ENCODE measurements at places on chromosomes 12 and 14.
A peak's percentile ranks its signal among the peaks of the same experiment; 100 is the strongest.

DNA sequence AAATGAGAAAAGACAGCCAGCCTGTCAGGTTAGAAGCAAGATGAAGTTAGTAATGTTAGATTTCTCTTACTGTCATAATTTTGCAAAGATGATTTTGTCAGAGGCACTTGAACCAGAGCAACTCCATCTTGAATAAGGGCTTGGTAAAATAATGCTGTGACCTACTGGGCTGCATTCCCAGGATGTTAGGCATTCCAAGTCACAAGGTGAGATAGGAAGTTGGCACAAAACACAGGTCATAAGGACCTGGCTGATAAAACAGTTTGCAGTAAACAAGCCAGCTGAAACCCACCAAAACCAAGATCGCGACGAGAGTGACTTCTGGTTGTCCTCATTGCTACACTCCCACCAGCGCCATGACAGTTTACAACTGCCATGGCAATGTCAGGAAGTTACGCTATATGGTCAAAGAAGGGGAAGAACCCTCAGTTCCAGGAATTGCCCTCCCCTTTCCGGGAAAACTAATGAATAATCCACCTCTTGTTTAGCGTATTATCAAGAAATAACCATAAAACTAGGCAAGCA, 1313.5 kb upstream of the TMEM132C start:
- no peak for DNase-seq

DNA sequence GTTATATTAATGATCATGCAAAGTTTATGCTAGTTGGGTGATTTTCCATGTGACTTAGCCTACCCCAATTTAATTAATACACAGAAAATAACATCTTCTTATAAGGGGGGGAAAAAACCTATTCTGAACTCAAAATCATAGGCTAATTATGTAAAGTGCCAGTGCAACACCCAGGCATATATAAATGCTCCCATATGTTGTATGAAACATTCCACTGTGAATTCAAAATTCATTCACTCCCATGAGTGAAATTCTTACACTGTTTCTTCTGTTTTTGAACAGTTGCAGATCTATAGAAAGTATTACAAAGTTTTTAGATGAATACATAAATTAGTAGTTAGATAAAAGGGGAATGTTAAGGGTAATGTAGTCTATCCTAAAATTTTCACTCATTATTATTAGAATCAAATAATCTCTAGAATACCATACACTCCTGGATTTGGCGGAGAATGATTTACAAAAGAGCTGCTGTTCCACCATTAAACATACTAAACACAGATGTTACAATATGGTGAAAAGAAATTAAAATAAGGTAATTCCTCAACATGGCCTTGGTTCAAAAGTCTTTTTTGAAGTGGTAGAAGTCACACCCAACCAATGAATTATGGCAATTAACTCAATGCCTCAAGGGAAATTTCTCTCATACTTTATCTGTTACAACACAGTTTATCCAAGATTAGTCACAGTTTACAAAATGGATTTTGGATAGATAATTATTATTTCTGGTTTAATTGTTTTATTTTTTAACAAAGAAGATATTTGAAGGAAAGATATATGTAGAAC, 454.1 kb upstream of the FLRT2 start:
- DNase-seq: no peak

GRCh38 chr12:51390457-51390856, 749 bp downstream of the GALNT6 start:
- DNase-seq: no peak

DNA sequence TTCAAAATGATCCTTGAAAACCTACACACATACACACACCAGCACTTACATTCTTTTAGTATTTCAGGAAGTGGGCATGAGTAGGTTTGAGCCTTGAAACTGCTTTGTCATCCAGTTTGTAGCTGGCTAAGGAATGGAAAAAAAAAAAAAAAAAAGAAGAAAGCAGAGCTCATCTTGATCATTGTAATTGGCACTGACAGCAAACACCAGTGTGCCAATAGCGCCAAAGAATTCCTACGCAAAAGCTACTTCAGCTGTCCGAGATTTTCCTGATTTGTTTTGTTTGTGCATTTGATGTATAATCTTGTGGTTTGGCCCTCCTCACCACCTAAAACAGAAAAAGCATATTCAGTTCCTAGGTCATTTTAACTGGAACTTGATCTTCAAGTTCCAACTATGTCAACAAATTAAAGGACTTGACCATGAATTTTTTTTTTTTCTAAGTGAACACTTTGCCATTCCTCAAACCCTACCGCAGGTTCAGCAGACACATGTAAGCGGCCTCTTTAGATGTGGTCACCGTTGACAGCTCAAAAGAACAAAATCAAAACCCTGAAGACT, 57.3 kb downstream of the FLRT2 start:
- DNase-seq: peak; percentile 63

- no peak for DNase-seq
Observed at GRCh38 chr14:55051165-55051422, 353 bp upstream of the MAPK1IP1L start.

DNA sequence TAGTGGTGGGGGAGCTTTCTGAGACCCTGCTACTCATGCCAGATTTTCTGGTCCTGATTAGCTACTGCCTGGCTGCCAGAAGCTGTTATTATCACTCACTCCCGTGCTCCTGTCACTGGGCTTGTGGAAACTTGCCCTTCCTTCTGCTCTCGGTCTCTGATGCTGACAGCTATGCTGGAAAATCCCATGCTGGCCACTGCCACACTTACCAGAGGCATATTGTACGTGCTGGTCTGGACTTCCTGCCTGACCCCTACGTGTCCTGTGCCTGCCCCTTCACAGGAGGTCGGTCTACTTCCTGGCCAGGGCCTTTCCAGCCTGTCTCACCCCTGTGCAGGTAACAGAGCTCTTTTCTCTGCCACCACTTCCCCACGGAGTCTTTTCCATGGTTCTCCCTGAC, 149.4 kb upstream of the PLEKHG7 start:
- DNase-seq: no peak

GRCh38 chr12:18430425-18431048, 169.2 kb downstream of the PIK3C2G start:
- DNase-seq: no peak

DNA sequence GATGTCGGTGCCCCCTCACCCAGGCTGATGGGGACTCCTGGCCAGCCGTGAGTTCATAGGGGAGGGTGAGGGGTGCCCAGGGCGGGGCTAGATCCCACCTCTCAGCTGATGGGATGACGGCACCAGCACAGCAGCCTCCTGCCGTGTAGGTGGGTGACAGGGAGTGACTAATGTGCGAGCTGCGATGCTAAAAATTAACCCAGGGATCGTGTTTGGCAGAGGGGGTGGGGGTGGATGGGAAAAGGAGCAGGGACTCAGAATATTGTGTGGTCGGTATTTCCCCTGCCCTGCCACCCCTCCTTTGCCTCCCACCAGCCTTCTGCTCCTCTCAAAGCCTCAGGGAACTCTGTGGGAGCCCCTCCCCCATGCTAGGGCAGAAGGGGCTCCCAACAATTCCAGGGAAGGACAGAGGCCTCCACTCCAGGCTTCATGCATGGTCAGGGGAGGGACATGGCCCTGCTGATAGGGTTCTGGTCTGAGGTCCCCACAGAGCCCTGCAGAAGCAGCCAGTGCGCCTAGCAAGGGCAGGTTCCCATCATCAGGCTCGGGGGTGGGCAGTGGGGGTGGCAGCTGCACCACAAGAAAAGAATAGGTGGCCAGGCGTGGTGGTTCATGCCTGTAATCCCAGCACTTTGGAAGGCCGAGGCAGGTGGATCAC, 12.5 kb downstream of the TAMALIN start:
- DNase-seq: no peak

GRCh38 chr14:53494587-53494986, 341.5 kb upstream of the DDHD1 start:
- DNase-seq: no peak

DNA sequence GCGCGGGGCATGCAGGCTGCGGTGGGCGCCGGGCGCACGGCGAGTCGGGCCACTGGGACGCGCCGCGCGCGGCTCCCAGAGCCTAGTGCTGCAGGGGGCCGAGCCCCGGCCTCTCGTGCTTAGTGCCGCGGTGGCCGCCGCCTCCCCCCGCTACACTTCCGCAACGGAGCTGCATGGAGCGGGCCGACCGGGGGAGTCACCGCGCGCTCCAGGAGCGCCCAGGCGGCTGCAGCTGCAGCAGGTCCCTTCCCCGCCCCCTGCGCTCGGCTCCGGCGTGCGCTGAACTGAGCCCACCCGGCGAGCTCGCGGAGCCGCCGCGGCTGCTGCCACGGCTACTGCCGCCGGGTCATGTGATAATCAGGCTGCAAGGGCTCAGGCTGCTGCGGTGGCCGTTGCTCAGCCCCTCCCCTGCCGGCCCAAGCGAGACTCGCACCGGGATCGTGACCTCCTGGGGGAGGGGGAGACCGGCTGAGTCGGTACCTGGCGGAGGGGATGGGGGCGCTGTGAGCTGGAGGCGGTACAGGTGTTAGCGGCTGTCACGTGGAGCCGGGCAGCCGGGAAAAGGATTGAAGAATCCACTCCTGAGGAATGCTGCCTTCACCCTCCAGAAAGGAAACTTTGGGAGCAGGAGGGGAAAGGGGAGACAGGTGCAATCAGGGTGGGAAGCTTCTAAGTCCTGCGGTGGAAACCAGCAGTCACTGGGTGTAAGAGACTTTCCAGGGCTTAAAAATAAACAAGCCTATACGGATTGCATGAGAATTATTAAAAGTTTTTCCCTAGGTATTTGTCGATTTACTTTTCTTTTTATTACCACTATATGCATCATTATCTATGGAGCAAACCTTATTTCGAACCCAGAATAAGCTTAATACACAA, at the start of gene PPM1H:
TSS of gene PPM1H (minus strand) at position 352 of the 876 bp plus-strand sequence. CDS start 414 bp downstream, outside the sequence.
- no peak for DNase-seq

DNA sequence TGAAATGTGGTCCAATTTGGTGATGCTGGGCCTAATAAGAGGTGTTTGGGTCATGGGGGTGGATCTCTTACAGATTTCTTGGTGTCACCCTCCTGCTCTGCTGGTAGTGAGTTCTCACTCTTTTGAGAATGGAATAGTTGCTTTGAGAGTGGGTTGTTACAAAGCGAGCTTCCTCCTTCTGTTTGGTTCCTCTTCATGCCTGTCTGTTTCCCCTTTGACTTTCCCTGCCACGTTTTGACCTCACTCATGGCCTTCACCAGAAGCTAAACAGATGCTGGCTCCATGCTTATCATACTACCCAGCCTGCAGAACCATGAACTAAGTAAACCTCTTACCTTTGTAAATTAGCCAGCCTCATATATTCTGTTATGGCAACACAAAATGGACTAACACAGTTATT, 57.7 kb upstream of the LDHB start:
- DNase-seq: no peak

GRCh38 chr12:65209655-65210043, 40.3 kb downstream of the LEMD3 start:
- DNase-seq: no peak

- no peak for DNase-seq
Observed at GRCh38 chr12:27424631-27425230, 21.8 kb upstream of the SMCO2 start.

DNA sequence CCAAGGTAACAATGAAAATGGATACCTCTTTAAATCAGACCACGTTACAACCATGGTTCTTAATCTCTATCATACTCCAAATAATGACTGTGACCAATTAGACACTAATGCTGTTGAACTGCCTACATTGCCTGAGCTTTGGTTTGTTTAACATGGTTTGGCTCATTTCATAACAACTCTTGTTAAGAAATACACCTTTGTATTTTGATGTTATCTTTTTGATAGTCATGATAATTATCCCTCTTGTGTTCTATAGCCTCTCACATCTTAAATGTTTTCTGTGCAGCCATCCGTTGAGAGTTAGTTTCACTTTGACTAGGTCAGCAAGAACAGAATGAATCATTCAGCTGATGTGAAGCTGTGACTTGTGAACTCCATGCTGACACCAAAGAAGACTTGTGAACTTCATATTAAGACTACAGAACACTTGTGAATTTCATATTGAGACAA, 75.5 kb upstream of the RERGL start:
- peak; percentile 19 for DNase-seq

- no peak for DNase-seq
Observed at GRCh38 chr14:59630288-59630963, 53.8 kb upstream of the CCDC175 start.

GRCh38 chr14:91116913-91117588, 3.2 kb downstream of the DGLUCY start:
- DNase-seq: no peak

DNA sequence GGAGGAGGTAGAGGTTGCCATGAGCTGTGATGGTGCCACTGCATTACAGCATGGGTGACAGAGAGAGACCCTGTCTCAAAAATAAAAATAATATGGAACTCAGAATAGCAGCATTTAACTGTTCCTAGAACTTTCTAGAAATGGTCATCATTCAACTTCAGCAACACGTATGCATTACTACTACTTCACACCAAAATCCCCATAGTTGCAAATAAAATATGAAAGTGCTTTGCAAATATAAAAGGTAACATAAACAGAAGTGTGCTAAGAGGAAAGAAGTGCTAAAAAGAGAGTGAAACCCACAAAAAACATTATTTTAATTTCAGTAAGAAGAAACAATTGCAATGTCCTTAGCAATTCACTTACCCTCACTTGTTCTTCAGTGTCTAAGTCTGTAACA, 169.7 kb upstream of the NUDT4 start:
- DNase-seq: no peak

- no peak for DNase-seq
Observed at GRCh38 chr12:56816491-56816890, 53.4 kb downstream of the HSD17B6 start.

- DNase-seq: no peak
Observed at GRCh38 chr12:54587315-54587873, 1.1 kb downstream of the PPP1R1A start.

GRCh38 chr14:61498811-61499210, 177.4 kb downstream of the PRKCH start:
- DNase-seq: no peak

DNA sequence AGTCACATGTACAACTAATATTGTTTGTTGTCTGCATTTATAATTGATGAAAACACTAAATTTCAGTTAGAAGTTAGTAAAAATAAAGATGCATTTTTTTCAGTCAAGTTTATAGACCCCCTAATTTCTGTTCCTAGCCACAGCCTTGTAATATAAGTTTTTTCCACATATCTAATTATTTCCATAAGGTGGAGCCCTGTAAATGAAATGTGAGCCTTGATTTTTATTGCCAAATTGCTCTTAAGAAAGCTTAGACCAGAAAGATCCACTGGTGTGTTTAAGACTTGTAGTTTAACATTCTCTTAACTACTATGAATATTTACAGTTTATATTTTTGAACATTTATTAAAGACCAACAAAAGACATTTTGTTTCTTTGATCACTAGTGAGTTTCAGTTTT, 322.1 kb upstream of the RGS6 start:
- DNase-seq: no peak

GRCh38 chr12:18224745-18225144, 36.6 kb upstream of the PIK3C2G start:
- DNase-seq: peak; percentile 16

All from amniotic stem cell (primary cell).